ENCODE measurements at places on chromosomes 5 and 9.

GRCh38 chr5:62900976-62901375 lies 322.4 kb downstream of the LRRC70 start:
- no peak for DNase-seq

GRCh38 chr9:36823466-36823865 lies 210.6 kb downstream of the PAX5 start:
- no peak for DNase-seq

GRCh38 chr9:14136047-14136635 lies 177.8 kb downstream of the NFIB start:
- DNase-seq: no peak

DNA sequence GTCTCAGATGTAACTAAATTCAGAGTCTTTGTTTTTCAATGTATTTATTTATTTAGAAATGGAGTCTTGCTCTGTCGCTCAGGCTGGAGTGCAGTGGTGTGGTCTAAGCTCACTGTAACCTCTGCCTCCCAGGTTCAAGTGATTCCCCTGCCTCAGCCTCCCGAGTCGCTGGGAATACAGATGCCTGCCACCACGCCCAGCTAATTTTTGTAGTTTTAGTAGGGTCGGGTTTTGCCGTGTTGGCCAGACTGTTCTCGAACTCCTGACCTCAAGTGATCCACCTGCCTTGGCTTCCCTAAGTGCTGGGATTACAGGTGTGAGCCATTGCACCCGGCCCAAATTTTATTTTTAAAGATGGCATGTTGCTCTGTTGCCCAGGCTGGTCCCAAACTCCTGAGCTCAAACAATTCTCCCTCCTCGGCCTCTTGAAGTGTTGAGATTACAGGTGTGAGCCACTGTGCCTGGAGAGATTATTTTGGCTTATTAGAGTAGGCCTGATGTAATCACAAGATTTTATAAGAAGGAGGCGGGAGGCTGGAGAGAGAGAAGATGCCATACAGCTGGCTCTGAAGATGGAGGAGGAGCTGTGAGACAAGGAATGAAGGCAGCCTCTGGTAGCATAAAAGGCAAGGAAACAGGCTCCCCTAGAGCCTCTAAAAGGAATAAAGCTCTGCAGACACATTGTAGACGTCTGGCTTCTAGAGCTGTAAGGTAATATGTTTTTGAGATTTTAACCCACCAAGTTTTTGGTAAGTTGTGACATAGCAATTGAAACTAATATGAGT lies 12.9 kb upstream of the KLF9 start:
- no peak for DNase-seq

GRCh38 chr9:89342213-89342612 lies 23.9 kb downstream of the SECISBP2 start:
- no peak for DNase-seq

DNA sequence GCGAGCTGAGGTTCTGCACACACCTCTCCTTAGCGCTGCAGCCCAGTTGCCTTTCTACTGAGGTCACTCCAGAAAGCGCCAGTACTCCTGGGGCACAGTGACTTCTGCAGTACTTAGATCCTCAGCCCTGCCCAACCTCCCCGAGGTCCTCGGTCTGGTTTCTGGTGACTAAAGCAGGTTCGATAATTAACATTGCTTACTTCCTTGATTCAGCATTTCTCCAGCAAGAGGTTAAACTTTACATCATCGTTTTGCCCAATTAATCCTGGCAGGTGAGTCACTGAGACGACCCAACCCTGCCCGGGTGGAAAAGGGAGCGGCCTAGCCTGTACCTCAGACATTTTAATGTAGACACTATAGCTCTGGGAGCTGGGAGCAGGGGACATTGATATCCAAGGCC lies 77.6 kb downstream of the PLAC8L1 start:
- no peak for DNase-seq

DNA sequence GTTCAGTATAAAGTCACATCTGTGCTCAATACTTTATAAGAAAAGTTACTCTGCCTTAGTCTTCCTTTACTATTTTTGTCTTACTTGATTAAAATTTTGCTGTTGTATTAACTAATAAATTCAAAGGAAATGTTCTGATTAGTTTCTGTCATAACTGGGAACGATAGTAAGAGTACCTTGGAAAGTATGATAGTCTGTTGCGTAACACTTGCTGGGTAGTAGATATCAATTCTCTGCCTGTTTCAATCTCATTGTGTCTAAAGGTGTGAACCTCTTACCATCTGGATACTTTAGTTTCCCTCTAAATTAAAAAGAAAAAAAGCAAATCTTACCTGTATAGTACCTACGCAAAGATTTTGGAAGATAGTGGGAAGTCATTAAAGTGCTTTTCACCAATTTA lies 48.5 kb downstream of the COMMD10 start:
- DNase-seq: no peak

- DNase-seq: no peak
Observed at GRCh38 chr5:34620185-34620584, 35.9 kb upstream of the RAI14 start.

DNA sequence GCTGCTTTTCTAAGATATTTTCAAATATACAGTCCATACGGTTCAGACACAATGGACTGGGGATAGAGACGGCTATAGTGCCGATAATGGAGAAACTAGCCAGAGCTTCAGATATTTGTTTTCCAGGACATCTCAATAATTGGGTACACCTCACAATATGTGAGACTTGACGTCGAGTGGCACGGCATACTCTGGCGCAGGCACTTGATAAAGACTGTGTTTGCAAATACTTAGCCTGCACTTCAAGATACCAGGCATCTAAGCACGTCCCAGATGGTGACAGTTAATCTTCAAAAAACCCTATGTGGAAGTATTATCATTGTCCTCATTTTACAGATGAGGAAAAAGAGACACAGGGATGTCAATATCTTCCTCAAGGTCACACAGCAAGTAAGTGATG lies 48.5 kb downstream of the SEMA5A start:
- DNase-seq: no peak

- DNase-seq: no peak
Observed at GRCh38 chr9:111037356-111037707, 938 bp downstream of the LPAR1 start.

Measured in NCI-H1048 (cell line).